ENCODE measurements at places on chromosomes 4 and X.
A peak's percentile ranks its signal among the peaks of the same experiment; 100 is the strongest.

GRCh38 chr4:64559571-64559970 is 150.3 kb upstream of the TECRL start:
- no peak for DNase-seq

GRCh38 chr4:96509039-96509741 is 669.3 kb downstream of the PDHA2 start:
- no peak for DNase-seq

GRCh38 chr4:125663896-125664767 is 349.4 kb downstream of the FAT4 start:
- DNase-seq, result no peak

DNA sequence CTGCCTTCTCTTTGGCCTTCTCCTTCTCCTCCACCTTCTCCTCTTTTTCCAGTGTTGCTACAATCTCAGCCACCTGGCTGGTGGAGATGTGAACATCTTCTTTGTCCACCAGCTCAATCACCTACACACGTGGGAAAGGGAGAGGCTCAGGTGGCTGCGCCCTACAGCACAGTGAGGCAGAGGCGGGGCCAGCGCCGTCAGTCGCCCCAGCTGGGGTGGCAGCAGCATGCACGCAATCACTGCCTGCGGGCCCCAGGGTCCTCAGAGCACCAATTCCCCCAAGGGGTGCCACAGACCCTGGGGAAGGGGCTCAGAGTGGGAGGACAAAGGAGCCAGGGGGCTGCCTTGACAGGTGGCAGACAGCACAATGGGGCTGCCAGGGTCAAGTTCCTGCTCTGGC is 21.4 kb downstream of the FGFR3 start:
- no peak for DNase-seq

GRCh38 chr4:123517971-123518370 is 121.4 kb downstream of the SPRY1 start:
- no peak for DNase-seq

GRCh38 chrX:39592776-39593175 is 505.0 kb downstream of the BCOR start:
- no peak for DNase-seq

GRCh38 chr4:162364651-162365050 is 200.9 kb upstream of the FSTL5 start:
- no peak for DNase-seq

- no peak for DNase-seq
Observed at GRCh38 chrX:22634083-22634482, 361.4 kb downstream of the CBLL2 start.

GRCh38 chr4:96164814-96165351 is 325.0 kb downstream of the PDHA2 start:
- no peak for DNase-seq

GRCh38 chrX:96474029-96474740 is 210.5 kb upstream of the DIAPH2 start:
- DNase-seq, result no peak

DNA sequence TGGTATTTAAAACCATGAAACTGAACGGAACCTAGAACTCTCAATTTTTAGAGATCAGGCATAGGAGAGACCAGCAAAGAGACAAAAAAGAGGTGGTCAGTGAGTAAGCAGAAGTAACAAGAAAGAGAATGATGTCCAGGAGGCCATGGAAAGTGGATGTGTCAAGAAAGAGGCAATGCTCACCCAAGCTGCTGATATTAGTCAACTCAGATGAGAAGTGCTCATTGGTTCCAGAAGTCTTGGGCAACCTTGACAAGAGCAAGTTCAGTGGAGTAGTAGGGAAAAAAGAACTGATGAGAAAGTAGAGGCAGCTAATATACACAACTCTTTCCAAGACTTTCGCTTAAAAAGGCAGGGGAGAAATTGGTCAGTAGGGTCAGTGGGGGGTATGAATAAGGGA is 23.0 kb upstream of the CCDC149 start:
- DNase-seq, result no peak

GRCh38 chr4:147485167-147485566 is 4.3 kb downstream of the EDNRA start:
- no peak for DNase-seq

GRCh38 chrX:18927558-18927957 is 56.4 kb downstream of the PHKA2 start:
- no peak for DNase-seq

DNA sequence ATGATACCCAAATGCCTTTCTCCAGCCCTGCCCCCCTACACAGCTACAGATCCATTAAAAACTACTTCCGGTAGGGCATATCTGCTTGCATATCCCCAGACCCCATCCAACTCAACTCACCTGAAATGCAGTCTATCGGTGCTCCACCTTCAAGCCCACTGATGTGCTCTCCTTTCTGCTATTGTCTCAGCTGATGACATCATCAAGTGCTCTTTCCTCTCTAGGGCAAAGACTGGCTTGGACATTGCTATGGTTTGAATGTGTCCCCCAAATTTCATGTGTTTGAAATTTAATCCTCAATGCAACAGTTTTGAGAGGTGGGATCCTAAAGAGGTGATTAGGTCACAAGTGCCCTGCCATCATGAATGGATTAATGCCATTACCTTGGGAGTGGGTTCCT is 212.4 kb downstream of the RELL1 start:
- DNase-seq, result no peak

DNA sequence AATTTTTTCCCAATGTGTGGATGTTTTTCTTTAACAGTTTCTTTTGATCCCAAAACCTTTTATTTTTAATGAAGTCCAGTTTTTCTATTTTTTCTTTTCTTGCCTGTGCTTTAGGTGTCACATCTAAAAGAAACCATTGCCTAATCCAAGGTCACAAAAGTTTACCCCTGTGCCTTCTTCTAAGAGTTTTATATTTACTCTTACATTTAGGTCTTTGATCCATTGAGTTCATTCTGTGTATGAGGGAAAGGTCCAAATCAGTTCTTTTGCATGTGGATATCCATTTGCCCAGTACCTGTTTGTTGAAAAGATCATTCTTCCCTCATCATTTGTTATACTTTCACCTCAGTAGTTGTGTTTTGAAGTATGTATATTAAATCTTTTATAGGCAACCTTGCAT is 13.0 kb downstream of the LRP2BP start:
- DNase-seq, result no peak

- DNase-seq, result no peak
Observed at GRCh38 chr4:123891881-123892280, 495.3 kb downstream of the SPRY1 start.

DNA sequence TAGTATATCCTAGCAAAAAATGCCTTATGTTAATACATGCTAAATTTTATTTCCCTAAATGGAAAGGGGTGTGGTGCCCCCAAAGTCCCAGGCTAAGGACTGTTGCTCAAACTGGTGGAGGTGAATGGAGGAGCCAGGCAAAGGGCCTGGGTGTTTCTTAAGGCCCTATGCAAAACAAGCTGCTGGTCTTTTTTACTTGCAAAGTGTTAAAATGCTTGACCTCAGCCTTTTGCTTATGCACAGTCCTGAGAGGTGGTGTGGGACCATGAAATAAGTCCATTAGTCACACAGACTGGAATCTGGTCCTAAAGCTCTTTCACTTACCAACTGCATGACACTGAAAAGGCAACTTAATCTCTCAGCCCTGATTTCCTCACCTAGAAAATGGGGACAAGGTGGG is 223.5 kb upstream of the MBNL3 start:
- DNase-seq, result no peak

GRCh38 chr4:152535360-152535902 is 461 bp downstream of the FBXW7 start:
- DNase-seq, result no peak

DNA sequence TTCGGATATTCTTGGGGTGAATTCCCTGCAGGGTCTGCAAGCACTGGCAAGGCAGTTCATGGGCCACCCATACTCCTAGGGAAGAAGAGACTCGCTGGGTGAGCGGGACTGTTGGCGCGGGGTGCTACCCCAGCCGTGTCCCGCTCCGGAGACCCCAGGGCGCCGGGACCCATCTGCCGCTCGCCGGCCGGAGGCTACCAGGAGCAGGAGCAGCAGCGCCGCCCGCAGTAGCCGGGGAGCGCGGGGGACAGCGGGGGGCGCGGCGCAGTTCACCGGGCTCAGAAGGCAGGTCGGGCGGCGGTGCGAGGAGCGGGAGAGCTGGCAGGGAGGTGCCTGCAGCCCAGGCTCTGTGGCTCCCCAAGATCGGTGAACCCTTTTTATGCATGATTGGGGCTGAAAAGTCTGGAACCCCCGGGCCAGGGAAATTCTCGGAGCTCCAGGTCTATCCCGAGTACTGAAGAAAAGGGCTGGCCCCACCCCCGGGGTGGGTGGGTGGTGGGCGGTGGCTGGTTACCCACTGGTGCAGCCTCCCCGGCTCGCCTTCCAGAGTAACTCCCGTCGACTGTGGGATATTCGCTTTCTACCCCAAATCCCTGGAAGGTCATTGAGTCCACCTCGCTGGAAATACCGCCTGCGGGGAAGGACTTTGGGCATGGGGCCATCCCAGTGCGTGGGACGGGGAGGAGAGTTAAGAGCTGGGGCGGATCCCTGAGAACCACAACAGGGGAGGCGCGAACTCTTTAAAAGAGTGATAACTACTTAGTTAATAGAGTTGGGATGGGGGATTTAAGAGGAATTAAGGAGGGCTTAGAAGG is 37.6 kb downstream of the PF4 start:
- DNase-seq, result peak; percentile 51

GRCh38 chr4:126766241-126766640 is 866.5 kb upstream of the INTU start:
- DNase-seq, result no peak

DNA sequence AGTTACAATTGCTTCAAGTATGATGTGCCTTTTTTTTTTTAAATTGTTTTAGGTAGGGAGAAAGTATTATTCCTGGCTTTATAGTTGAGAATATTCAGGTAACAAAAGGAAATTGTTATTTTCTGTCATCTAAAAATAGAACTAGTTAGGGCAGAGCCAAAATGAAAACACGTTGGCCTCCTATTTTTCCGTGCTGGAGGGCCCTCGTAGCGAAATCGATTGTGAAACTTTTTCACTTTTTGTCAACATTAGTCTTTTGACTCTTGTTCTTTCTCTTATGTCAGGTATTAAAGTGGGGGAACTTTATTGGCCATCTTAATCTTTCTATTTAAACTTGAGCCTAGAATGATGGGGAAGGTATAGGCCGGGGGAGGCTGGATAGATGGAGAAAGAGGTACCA is 104.9 kb downstream of the ARHGAP10 start:
- DNase-seq, result no peak
